ENCODE measurements at places on chromosomes 2 and 18.
A peak's percentile ranks its signal among the peaks of the same experiment; 100 is the strongest.

- DNase-seq: no peak
Measured at GRCh38 chr2:176834226-176834625, 378.4 kb upstream of the HNRNPA3 start.

DNA sequence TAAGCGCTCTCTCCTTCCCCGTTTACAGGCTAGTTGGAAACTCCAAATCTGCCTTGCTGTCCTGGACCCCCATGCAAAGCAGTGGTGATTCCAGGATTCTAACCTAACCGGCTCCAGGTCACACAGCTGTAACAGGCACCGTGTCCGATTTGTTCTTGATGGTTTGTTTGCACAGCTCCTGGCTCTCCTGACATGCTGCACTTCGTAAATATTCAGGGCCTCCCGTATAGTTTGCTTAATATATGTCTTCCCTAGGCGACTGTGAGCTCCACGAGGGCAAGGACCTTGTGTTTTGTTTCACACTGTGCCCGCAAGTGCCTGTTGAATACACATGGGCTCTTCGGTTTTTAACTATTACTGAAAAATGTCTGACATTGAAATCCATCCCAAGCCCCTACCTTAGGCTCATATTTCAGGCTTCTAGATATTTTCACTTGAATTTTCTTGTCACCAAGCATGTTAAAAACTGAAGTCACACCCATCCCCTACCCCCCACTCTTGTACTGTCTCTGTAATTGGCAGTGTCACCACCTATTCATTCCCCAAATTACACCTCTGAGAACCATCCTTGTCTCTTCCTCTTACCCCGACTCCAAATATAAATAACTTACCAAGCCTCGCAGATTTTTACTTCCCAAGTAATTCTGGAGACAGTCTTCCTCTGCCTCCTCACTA, 1.0 kb upstream of the PUM2 start:
- peak; percentile 58 for DNase-seq

DNA sequence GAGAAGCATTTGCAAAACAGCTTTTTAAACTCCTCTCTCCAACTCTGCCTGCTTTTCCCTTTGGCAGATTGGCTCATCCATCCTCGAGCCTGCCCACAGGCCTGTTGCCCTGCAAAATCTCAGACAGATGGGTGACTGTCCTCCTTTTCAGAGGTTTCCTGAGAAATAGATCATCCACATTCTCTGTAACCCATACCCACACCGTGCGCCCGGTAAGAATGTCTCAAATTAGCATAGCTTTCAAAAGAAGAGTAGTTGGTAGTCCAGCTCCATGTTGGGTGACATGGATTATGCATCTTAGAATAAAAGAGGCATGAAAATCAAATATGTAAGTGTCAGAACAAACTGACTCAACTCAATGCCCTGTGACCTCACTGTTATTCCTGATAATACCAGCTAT, 457.9 kb downstream of the TSN start:
- no peak for DNase-seq

- DNase-seq: no peak
Measured at GRCh38 chr2:74385396-74385795, 5.3 kb upstream of the DCTN1 start.

GRCh38 chr2:11719230-11719977, 27.0 kb upstream of the LPIN1 start:
- no peak for DNase-seq

GRCh38 chr18:32174719-32175118, 15.1 kb upstream of the MEP1B start:
- no peak for DNase-seq

DNA sequence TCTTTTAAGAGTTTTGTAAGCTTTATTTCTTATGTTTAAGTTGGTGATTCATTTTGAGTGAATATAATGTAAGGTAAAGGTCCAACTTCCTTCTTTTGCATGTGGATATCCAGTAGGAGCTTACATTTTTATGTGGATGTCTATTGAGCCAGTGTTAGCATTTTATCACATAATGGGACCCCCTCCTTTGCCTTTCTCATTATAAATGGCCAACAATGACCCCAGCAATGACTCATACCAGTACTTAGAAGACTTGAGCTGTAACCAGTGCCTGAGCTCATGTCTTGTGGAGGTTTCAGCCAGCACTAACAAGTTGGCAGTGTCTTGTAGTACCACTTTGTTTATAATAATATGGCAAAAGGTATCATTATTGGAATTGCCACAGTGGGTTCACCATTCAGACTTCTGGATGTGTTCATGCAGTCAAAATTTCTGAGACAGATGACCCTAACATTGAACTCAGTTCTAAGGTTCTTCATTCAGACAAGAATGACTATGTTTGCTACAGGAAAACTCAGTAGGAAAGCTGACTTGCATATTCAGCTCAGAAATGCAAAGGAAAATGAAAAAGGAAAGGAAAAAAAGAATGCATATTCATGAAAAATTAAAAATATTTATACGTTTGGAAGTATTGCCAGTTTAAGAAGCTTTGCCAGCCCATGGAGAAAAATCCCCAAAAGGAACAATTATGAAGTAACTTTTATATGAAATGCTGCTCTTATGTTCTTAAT, 41.0 kb downstream of the CDKL4 start:
- no peak for DNase-seq

DNA sequence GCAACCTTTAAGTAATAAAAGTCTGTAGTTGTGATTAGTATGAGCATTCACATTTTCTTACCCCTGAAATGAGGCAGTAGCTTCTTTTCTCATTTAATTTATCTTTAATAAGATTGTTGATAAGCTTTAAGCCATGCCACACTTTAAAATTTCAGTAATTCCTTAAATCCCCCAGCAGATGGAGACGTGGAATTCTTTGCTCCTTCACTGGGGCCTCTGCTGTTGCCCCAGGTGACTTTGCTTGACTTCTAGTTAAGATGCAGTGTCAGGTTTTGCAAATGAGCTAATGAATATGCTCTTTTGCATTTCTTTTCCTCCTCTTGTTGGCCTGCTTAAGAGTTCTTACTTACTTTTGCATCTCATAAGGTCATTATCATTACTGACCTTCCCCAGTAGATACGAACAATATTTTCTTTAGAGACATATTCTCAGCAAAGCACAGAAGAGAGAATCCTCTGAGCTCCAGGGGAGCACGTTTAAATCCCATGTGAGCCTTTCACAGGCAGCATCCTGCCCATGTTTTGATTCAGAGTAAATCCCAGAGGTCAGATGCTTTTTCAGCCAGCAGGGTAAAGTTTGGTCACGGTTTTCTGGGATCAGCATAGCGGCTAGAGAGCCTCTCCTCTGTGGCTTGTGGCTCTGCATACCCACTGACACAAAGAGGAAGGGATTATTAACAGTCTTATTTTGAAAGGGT, 222.9 kb downstream of the PTPRM start:
- DNase-seq: no peak

GRCh38 chr2:161177969-161178368, 17.7 kb downstream of the TANK start:
- DNase-seq: no peak

- DNase-seq: no peak
Measured at GRCh38 chr2:40087434-40087833, 308.4 kb upstream of the THUMPD2 start.

DNA sequence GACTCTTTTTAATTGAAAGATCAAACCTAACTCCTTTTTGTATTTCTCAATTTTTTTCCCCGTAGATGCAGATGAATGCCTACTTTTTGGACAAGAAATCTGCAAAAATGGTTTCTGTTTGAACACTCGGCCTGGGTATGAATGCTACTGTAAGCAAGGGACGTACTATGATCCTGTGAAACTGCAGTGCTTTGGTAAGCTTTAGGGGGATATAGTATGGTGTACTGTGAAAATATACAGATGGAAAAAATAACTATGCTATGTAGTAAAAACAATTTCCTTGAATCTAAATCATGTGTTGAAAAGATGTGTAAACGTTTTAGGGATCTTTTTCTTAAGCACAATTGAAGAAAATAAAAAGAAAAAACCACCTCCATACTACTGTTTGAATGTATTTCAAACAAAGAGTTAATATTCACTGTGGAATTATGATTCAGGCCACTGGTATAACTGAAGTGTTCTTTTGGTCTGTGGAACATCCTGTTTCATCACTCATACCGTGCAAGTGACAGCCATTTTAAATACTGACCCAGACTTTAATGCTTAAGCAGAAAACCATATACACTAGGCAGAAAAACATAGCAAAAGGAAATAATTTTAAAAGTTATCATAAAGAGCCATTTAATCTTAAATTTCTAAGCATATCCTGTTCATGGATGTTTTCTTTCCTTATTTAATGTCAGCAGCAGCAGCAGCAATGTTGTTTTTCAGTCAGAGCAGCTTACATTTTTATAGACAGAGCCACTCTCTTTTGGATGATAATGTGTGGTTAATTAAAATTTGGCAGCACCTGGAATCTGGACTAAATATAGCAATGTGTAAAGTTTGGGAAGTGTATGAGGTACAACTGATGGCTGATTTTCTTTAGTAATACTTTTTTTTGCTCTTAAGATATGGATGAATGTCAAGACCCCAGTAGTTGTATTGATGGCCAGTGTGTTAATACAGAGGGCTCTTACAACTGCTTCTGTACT, 112.8 kb upstream of the RASGRP3 start:
- DNase-seq: no peak

DNA sequence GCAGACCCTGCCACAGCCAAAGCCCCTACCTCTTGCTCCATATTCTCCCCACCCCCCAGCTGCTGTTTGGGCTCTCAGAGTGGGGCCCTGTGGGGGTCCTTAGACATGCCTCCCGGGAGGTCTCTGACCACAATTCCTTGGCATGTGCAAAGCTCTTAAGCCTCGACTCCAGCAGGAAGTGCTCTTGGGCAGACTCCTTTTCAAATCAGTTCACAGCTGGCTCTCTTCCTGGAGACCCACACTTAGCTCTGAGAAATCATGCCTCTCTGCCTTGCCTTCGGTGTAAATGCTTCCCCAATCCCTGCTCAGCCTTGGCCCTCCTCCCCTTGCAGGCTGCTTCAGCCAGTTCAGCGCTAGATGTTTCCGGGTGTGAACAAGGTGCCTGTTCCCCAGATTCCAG, 46.9 kb downstream of the NGEF start:
- DNase-seq: no peak

Data from NCI-H2081 treated with DMSO at 0.1 percent for 48 hours (cell line).